ENCODE measurements at places on chromosomes 2 and 18.

GRCh38 chr2:68951899-68952298 is 794 bp downstream of the GKN2 start:
- no peak for DNase-seq

DNA sequence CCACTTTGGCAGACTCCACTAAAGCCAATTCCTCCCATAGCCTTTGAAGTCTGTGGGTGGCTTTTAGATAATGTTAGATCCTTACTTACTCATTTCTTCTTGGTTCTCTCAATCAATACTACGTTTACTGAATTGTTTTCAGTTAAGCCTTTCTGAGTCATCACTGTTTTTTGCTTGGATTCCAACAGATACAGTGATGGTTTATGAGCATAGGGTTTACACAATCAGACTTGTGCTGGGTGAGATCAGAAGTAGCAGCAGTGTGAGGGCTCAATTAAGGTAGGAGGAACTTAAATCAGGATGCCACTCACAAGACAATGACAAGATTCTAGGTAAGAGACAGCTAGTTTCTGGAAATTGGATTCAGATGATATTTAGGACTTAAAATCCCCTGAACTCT is 297.7 kb upstream of the DOK6 start:
- no peak for DNase-seq

- no peak for DNase-seq
Observed at GRCh38 chr2:238299803-238300202, 11.4 kb upstream of the PER2 start.

GRCh38 chr2:234548695-234549420 is 52.0 kb upstream of the ARL4C start:
- DNase-seq: no peak

DNA sequence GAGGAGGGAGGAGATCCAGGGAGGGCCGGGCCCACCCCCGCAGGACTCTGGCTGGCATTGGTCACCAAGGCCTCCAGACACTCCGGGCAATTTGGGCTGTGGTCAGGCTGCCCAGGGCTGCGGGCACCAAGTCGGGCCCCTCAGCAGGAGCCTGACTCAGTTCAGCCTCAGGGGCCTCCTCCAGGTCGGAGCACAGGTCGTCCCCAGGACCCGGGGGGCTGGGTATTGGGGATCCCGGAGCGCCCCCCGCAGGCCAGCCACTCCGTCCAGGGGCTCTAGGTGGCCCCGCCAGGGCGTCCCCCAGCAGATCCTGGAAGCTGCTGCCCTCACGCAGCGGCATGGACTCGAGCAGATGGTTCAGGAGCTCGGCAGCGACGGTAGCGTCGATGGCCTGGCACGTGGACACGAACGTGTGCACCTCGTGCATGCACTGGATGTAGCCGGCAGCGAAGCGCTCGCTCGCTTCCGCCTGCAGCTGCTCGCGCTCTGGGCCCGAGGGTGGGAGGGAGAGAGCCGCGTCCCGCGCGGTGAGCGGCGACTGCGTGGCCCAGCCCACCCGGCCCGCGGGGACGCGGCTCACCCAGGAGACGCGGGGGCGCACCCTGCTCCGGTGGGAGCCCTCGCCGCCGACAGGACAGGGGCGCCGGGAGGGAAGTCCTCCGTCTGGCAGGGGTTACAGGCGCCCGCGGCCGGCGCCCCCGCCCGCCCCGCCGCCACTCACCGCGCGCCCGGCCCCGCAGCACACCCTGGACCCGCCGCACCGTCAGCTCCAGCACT is 884 bp downstream of the HES6 start:
- DNase-seq: no peak

DNA sequence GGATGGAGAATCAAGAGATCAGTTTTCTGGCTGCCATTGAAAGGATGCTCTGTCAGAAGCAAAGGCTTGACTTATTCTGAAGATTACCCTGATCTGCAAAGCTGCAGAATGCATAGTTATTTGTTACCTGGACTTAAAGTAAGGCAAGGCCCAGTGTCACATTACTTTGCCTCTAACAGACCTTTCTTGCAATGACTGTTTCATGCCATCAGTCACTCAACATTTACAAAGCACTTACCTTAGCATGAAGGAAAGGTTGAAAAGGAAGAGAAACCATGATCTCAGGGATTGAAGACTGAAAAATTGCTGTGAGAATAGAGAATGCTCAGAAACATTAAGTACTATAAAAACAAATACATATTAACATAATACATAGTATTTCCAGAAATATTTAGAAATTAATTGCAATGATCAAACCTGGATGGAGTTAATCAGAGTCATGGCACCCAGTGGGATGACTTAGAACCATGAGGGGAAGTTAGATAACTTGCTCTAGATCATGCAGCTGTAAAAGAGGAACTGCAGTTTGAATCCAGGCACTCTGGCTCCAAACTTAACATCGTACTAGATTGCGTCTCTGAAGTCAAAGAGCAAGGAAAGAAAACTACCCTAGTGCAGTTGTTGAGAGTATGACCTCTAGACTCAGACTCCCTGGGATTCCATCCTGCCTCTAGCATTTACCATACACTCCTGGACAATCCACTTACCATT is 26.5 kb upstream of the FAM117B start:
- no peak for DNase-seq

GRCh38 chr18:62868645-62869044 is 153.3 kb downstream of the PHLPP1 start:
- no peak for DNase-seq

DNA sequence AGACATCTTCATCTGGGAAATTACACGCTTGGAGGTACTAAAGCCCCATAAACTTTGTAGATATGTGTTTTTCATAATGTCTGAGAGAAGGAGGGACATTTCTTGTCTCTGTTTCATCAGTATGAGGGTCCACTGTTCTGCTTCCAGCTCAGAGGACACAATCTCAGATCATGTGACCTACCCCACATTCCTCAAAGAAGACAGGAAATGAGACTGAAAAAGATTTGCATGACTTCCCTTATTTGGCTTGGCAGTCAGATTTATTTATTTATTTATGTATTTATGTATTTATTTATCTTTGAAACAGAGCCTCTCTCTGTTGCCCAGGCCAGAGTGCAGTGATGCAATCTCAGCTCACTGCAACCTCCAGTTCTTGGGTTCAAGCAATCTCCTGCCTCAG is 463.7 kb upstream of the RGPD4 start:
- DNase-seq: no peak

DNA sequence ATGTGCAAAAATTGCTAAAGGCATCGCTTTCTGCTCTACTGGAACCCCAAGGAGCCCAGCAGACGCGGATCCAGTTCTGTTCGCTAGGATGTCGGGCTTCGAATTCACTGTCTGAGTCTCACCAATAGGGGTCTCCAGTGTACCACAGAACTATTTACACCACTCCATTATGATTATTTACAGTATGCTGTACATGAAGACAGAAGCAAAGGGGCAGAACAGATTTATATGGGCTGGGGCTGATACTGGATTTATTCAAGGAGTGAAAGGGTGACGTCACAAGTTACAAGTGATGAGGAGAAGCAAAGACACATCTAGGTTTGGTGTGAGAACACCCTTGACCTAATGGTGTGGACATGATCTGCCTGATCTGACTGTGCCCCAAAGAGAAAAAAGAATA is 185.3 kb upstream of the ATP5MC3 start:
- no peak for DNase-seq

GRCh38 chr18:73848656-73849055 is 299.0 kb downstream of the FBXO15 start:
- DNase-seq: no peak

DNA sequence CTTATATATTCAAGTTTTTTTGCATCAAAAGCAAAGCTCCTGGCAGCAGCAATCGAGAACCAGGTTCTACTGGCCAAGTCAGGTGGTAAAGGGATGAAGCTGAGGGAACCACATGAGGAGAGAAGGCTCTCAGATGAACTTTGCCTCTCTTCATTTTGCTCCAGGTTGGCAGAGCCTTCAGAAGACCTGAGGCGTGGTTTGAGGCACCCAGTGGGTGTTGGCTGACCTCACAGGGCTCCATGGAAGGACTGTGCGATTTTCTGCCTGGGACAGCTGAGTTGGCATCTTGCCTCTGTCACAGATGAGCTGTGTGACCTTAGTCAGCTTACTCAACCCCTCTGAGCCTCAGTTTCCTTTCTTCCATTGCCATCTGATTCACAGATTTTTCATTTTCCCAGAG is 89.0 kb downstream of the INSIG2 start:
- no peak for DNase-seq

DNA sequence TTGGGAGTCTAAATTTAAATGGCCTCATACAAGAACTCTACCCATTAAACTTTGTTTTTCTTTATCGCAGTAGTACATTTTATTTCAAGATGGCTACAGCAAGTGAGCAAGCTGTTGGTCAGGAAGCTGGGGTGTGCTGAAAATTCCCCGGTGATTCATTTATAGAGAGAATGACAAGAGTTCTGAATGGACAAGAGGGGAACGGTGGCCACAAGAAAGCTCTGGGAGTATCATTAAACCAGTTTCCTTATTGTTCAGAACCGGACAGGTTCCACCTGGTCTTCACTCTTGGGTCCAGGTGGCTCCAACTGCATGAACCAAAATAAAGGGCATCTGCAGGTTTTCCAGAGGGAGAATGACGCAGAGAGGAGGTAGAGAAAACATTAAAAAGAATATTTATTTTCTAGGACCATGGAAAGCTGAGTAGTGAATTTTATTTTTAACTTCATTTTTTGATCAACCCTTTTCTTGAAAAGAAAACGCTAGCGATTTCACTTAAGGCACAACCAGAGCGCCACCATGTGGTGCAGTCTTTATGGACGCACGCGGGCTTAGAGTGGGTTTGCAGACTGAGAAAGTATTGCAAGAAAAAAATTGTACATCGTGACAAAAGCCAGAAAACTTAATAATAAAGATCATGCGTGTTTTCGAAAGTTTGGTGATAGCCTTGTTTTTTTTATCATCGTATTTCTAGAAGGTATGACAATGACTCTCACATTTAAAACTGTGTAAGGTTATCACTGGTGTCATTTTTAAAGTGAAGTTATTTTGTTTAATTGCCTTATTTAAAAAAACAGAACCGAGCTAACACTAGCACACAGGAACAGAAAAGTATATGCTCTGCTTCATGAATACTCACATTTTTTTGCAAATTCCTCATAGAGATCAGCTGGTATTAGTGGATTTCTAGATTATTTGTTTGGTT is 97.9 kb upstream of the NOL4 start:
- no peak for DNase-seq

DNA sequence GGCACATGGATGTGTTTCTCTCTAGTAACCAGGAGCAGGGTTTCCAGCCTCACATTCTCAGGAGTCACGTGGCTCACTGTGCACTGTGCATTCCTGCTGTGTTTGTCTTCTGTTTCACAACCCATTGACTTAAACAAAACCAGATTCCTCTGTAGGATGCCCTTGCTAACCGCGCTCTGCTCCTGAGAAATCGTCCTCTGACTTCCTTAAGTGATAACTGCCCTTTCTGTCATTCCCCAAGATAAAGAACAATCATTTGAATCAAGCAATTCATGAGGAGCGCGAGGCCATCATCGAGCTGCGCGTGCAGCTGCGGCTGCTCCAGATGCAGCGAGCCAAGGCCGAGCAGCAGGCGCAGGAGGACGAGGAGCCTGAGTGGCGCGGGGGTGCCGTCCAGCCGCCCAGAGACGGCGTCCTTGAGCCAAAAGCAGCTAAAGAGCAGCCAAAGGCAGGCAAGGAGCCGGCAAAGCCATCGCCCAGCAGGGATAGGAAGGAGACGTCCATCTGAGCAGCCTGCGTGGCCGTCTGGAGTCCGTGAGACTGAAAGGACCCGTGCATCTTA is 60.2 kb downstream of the RALBP1 start:
- DNase-seq: no peak

DNA sequence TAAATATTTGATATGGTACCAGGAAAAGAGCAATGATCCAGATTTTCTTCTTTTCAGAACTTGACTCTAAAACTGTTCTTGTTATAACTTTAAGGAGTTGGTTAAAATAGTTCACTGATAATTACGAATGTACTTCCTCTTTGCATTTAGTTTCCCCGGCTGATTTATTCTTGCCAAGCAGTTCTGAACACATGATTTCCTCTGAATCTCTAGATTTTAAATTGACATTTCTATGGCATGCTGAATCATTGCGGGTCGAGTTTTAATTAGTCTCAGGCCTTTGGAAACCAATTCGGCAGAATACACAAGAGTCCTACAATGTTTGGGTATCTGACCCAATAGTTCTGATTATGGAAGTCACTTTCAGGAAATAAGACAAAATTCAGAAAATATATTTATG is 37.3 kb upstream of the DNAH7 start:
- DNase-seq: no peak

- DNase-seq: no peak
Observed at GRCh38 chr2:122886479-122887145, 1131.2 kb downstream of the TSN start.

- DNase-seq: no peak
Observed at GRCh38 chr2:54572262-54572635, 116.1 kb downstream of the SPTBN1 start.

DNA sequence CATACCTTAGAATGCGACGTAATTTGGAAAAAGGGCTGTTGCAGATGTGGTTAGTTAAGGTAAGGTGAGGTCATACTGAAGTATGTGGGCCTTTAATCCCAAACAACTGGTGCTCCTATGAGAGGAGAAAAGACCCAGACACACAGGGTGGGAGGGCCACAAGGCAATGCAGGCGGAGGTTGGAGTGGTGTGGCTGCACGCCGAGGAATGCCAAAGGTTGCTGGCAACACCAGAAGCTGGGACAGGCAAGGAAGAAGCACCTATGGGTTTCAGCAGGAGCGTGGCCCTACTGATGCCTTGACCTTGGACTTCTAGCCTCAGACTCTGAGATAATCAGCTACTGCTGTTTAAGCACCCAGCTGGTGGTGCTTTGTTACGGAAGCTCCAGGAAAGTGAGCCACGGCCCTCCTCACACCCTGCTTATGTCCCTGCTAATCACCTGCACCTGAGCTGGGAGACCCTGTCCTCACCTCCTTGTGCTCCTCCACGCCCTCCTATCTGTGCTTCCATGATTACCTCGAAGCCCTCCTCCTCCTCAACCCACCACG is 48.3 kb upstream of the LAMA1 start:
- no peak for DNase-seq

GRCh38 chr18:8536231-8536630 is 73.0 kb upstream of the RAB12 start:
- no peak for DNase-seq

GRCh38 chr2:156864753-156865152 is 392.8 kb upstream of the GALNT5 start:
- no peak for DNase-seq

DNA sequence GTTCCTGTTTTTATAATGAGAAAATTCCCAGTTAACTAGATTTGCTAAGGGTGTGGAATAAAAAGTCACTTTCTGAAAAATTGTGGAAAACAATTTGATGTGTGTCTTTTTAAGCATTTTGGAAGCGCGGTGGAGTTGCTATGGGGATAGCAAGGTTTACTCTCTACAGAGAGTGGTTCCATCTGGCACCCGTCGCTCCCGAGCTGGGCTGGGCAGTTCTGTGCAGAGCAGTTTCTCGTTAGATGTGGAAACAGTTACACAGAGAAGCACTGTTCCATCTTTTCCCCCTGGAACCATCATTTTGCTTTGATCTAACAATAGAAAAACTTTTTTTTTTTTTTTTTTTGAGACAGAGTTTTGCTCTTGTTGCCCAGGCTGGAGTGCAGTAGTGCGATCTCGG is 17.4 kb downstream of the LDLRAD4 start:
- no peak for DNase-seq

- no peak for DNase-seq
Observed at GRCh38 chr18:45935591-45936335, 31.4 kb downstream of the EPG5 start.

Data from stimulated activated CD8-positive, alpha-beta memory T cell treated with anti-CD3 and anti-CD28 coated beads, Interleukin-4, amount 100 ng/mL, for 1 hour (primary cell).